CD8-positive, alpha-beta memory T cell (primary cell): ENCODE measurements at places on chromosomes 4 and X. TPM values are rescaled to one million over a fixed set of nuclear protein-coding genes. Genes with fewer than 3 reads are reported as not detected.

The CYSLTR1 gene
- total RNA-seq, result 0.27 TPM

The FRAS1 gene
- total RNA-seq, result not detected

The GPRIN3 gene
- total RNA-seq, result 15.6 TPM

The GAGE12H gene
- total RNA-seq, result not detected

DNA sequence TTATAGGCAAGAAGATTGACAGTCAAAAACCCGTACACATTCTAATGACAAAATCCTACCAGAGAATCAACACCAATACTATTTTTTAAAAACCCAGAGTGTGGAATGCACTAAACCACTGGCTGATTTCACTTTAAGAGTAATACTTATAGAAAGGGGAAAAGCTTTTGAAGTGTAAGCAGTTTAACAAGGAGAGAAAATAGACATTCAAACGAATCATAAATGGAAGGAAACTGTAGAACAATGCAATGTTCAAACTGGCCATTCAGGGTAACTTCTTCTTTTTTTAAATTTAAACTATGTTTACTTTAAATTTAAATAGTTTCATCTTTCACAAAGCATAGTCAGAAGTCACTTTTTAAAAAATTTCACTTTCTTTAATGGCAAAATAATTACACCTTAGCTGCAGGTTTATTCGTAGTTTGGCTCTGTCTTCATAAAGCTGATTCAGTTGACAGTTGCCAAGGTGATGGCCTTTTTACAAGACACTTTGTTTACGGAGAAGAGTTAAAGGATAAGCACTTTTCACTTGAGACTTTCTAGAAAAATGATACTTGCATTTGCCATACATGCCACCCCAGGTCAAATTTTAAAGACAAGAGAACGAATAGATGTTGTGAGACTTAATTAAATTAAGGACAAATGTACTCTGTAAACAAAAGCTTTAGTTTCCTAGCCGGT is 82.4 kb upstream of the KLF3 start:
- DNase-seq, result no peak

DNA sequence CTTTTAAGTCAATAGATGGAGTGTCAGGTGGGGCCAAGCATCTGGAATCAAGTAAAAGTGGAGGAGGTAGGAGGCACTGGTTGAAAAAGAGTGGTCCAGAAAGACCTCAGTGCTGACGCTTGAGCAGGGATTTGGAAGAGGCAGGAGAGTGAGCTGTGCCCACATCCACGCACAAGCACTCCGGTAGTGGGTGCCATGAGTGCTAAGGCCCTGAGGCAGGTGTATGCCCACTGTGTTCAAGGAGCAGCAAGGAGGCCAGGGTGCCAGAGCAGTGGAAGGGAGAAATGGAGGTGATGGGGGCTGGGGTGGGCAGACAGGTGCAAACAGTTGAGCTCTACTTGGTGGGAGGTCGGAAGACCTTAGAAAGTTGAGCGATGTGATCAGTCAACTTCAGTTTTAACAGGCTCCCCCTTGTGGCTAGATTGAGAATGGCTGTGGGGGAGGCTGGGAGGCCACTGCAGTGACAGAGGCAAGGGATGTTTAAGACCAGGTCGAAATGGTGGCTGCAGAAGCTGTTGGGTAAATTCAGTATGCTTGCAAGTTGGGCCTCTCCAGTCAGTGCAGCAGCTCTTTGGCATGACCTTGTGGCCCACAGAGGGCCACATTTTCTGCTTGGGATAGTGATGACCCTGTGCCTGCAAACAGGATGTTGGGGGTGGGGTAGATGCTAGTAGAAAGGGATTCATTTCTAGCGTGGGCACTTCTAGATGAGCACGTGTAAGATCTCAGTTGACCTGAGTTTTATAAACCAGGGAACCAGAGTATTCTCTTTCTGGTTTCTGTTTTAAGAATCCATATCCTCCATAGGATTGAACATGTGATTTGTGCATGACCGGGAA is 12.7 kb downstream of the TKTL1 start:
- DNase-seq, result peak; percentile 73

DNA sequence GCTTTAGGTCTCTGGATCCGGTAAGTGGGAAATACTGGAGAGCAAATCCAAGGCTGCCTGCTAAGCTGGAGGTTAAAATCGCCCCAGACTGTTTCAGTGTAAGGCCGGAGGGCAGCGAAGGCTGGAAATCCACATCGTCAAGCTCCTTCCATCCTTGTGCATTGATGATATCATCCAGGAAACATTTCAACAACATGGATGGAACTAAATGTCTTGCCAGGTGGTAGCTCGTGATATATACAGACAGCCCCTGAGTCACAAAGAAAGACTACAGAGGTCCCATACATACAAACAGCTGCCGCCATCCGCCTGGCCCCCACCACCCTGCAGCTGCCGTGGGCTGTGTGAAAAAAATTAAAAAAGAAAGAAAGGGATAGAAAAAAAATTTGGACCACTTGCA is 148.9 kb upstream of the RBPJ start:
- no peak for DNase-seq

- DNase-seq, result no peak
Observed at GRCh38 chrX:71994601-71995000, 84.0 kb downstream of the NHSL2 start.

- DNase-seq, result peak; percentile 96
Observed at GRCh38 chr4:81471588-81472280, at the start of gene RASGEF1B. Gene RASGEF1B, minus strand, starts transcription at chr4:81471907. Its CDS starts 12,399 bp downstream, at chr4:81459508.

DNA sequence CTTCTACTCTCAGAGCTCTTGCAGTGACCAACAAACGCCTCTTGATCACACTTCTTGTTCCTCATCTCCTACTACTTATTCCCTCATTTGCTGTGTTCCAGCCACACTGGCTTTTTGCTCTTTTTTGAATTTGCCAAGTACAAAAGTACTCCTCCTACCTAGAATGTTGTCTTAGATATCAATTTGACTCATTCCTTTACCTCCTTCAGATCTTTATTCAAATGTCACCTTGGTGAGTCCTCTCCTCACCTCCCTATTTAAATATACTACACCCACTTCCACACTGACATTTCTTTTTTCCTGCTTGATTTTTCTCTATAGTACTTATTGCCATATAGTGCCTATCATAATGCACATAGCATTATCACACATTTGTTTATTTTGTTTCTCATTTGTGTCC is 6.2 kb upstream of the DCAF4L1 start:
- no peak for DNase-seq

GRCh38 chr4:14428125-14428524 is 574.2 kb upstream of the CPEB2 start:
- DNase-seq, result no peak

DNA sequence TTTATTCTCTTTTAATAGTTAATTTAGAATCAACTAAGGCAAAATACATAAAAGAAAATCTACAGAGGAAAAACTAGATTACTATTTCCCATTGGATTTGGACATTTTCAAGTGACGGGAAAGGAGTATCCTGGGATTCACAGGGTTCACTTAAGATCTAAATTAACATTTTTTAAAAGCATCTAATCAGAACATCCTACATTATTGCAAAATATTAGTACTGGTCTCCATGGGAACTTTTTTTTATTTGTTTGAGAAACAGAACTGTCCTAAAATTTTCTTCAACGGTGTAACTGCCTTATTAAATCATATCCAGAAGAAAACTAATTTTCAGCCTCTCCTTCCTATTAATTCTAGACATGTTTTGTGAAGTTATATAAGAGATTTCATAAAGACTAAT is 69.7 kb downstream of the METTL14 start:
- DNase-seq, result no peak

- DNase-seq, result no peak
Observed at GRCh38 chr4:142356118-142356759, 489.9 kb downstream of the INPP4B start.
